GM12878 (cell line): ENCODE measurements at places on chromosomes 12 and 14.

GRCh38 chr14:94650806-94651805, 38.9 kb downstream of the SERPINA3 start:
- no peak for DNase-seq

DNA sequence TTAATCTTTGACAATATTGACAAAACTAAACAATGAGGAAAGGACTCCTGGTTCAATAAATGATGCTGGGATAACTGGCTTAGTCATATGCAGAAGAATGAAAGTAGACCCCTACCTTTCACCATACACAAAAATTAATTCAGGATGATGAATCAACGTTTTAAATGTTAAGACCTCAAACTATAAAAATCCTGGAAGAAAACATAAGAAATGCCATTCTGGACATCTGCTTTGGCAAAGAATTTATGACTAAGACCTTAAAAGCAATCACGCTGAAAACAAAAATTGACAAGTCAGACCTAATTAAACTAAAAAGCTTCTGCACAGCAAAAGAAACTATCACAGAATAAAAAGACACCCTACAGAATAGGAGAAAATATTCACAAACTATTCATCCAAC, 97.4 kb downstream of the LMNTD1 start:
- no peak for DNase-seq

GRCh38 chr12:89984846-89985245, 276.2 kb upstream of the ATP2B1 start:
- DNase-seq = no peak

GRCh38 chr12:128729628-128730121, 94.1 kb downstream of the SLC15A4 start:
- no peak for DNase-seq
